ENCODE measurements at places on chromosomes 5 and 9.

DNA sequence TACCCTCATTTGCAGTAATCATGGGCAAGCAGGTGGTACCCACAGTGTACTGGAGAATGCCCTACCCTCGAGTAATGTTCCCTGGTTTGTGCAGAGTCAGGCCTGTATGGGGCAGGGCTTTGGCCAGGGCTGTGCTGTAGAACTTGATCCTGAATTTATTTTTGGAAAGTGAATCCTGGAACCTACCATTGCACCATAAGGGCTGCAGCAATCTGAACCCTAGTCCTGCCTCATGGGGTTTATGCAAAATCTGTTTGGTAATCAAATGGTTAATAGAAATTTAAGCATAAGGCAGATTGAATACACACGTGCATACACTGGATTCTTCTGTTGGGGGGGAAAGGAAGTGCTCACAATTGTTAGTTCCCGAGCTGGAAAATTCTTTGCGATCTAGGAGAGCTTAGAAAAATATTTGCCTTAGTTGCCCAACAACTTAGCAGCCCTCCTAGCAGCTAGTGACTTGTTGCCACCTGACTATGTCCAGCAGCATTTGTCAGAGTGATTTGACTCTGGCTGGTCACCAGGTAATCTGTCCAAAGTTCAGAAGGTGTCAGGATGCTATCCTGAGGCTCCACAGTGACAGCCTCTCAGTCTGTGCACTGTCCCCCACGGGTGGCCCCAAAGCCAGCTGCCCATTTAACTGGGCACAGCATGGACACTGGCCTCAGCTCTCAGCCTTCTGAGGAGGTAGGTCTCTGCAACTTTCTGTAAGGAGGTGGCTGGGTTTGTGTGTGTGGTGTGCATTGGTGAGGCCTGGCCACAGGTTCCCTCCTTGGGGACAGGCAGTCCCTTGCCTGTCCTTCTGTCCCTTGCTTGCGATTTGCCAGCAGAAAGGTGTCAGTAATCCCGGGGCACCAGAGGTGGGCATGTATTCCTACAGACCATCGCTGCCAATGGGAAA lies 8.3 kb downstream of the MVB12B start:
- no peak for DNase-seq
- H3K4me1 ChIP-seq = peaks cover 16% of the 10 kb centered on the region
- H3K36me3 ChIP-seq = no peaks in the 10 kb centered on the region
- peak overlapping the region; percentile 27 for H3K27ac ChIP-seq
- H3K4me3 ChIP-seq = no peak overlapping the region

DNA sequence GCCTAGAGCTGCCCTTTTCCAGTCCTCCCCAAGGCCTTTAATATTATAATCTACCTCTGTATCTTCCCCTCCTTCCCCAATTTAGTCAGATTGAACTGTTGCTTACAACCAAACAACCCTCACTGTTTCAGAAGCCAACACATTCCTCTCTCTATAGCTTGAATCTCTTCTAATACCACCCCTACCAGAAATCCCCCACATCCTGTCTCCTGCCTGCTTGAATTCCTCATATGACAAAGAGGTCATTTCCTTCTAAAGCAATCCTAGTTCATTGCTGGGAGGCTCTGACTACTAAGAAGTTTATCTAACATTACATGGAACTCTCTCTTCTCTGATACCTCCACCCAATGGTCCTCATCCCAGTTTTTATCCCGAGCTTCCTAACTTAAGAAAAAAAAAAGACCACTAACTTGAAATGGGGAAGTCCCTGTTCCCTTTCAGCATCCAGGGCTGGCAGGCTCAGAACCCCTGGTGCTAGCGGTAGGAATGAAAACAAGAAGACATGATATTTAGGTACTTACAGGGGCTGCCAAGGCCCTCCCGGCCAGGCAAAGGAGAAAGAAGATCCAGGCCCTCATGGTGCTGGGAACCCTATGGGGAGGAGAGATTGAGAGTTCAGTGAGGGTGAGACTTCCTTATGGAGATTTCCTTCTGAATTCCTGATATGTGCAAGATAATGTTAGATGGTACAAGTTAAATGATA lies 11.0 kb downstream of the SPARC start:
- peak overlapping the region; percentile 9 for H3K4me3 ChIP-seq
- H3K27ac ChIP-seq = peak overlapping the region; percentile 95
- no peaks in the 10 kb centered on the region for H3K27me3 ChIP-seq
- H3K36me3 ChIP-seq = peaks cover 43% of the 10 kb centered on the region

DNA sequence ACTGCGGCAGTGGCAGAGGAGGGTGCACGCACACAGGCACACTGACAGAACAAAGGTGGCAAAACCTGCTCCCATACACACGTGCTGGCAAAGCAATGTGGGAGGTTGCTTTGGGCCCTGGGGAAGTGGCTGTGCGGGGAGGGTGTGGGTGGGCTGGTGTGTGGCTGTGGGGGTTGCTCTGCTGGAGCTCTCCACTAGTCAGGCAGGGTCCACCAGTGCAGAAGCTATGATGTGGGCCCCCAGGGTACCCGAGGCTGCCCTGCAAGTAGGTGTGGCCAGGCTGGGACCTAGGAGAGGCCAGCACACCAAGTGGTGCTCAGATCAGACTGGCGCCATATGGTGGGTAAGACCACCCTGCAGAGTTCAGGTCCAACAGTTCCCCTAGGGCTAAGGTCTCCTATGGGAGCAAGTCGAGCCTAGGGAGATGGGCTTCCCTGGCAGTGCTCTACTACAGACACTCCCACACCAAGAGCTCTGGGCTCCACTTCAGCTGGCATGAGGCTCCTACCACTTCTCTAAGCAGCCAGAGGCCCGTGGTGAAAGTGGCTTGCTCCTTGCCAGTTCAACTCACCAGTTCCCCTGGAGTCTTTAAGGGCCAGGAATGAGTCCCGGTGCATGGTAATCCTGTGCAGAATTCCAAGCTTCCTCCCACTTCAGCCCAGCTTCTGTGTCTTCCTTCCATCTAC lies 46.2 kb upstream of the IFNE start:
- H3K27me3 ChIP-seq = no peaks in the 10 kb centered on the region
- no peaks in the 10 kb centered on the region for H3K36me3 ChIP-seq
- no peak overlapping the region for H3K27ac ChIP-seq
- no peaks in the 10 kb centered on the region for H3K4me1 ChIP-seq
- no peak overlapping the region for H3K4me3 ChIP-seq

DNA sequence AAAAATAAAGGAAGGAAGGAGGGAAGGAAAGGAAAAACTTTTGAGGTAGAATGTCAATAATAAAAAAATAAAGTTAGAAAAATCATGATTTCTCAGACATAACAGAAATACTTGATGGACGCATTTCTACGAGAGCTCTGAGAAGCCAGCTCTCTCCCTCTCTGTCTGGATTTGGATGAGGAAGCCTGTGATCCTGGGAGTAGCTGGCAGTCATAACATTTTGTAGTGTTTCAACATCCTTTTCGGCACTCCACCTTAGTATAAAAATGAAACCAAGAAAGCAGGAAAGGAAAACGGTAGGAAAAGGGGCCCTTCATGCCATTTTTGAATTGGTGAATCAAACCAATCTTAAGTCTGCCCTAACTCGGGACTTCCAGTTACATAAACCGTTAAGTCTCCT lies 321.3 kb downstream of the EPB41L4A start:
- H3K4me1 ChIP-seq = no peaks in the 10 kb centered on the region
- no peaks in the 10 kb centered on the region for H3K36me3 ChIP-seq
- DNase-seq = no peak
- H3K27ac ChIP-seq = no peak overlapping the region
- H3K4me3 ChIP-seq = peak overlapping the region; percentile 48
- no peaks in the 10 kb centered on the region for H3K27me3 ChIP-seq

DNA sequence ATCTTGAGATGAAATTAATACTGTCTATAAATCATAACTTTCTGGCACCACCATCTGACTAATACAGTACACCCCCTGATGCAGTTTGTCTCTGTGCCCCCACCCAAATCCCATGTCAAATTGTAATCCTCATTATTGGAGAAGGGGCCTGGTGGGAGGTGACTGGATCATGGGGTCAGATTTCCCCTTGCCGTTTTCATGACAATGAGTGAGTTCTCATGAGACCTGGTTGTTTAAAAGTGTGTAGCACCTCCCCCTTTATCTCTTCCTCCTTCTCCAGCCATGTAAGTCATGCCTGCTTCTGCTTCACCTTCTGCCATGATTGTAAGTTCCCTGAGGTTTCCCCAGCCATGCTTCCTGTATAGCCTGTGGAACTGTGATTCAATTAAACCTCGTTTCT lies 78.7 kb upstream of the CDH6 start:
- H3K4me1 ChIP-seq = peaks cover 6% of the 10 kb centered on the region
- no peaks in the 10 kb centered on the region for H3K27me3 ChIP-seq
- no peaks in the 10 kb centered on the region for H3K36me3 ChIP-seq
- no peak for DNase-seq

GRCh38 chr9:38153152-38153909 lies 84.3 kb upstream of the SHB start:
- no peak overlapping the region for H3K27ac ChIP-seq
- no peak for DNase-seq
- H3K4me3 ChIP-seq = no peak overlapping the region
- H3K36me3 ChIP-seq = no peaks in the 10 kb centered on the region

GRCh38 chr5:73674669-73675004 lies 48.6 kb downstream of the ARHGEF28 start:
- no peaks in the 10 kb centered on the region for H3K27me3 ChIP-seq
- no peak for DNase-seq
- peaks cover 44% of the 10 kb centered on the region for H3K4me1 ChIP-seq

GRCh38 chr9:132168347-132168746 lies 6.5 kb downstream of the NTNG2 start:
- DNase-seq = no peak
- peaks cover 3% of the 10 kb centered on the region for H3K27me3 ChIP-seq
- no peak overlapping the region for H3K27ac ChIP-seq
- H3K4me1 ChIP-seq = peaks cover 11% of the 10 kb centered on the region
- H3K36me3 ChIP-seq = no peaks in the 10 kb centered on the region
- no peak overlapping the region for H3K4me3 ChIP-seq

GRCh38 chr9:121559183-121559582 lies 59.5 kb upstream of the GGTA1 start:
- H3K4me1 ChIP-seq = peaks cover 39% of the 10 kb centered on the region
- no peak overlapping the region for H3K4me3 ChIP-seq
- H3K36me3 ChIP-seq = no peaks in the 10 kb centered on the region
- peak overlapping the region; percentile 78 for H3K27ac ChIP-seq

DNA sequence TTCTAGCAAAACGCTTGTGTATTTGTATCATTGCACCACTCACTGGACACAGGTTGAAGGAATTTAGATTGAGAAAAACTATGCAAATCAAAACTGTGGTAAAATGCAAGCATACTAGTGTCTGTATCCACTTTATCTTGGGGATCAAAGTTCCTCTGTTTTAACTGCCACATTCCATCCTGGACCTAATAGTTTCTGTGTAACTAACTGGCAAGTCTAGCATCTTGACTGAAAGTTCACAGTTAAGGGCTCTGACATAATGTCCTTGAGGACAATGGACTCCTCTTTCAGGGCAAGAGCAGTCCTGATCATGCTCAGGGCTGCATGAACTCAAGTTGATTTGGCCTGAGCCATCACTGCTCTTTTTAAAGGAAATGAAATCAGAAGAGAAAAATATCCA lies 30.7 kb downstream of the NFIB start:
- H3K4me3 ChIP-seq = no peak overlapping the region
- H3K27ac ChIP-seq = no peak overlapping the region
- peaks cover 52% of the 10 kb centered on the region for H3K4me1 ChIP-seq
- DNase-seq = no peak

- H3K4me3 ChIP-seq = no peak overlapping the region
- no peaks in the 10 kb centered on the region for H3K27me3 ChIP-seq
- H3K36me3 ChIP-seq = no peaks in the 10 kb centered on the region
- no peak overlapping the region for H3K27ac ChIP-seq
Measured at GRCh38 chr9:34465468-34465867, 6.9 kb downstream of the DNAI1 start.

All from thoracic aorta (tissue), 2 donors.